ENCODE measurements at places on chromosomes 6 and 20. TPM values are rescaled to one million over a fixed set of nuclear protein-coding genes. Genes with fewer than 3 reads are reported as not detected.

- peak overlapping the region; percentile 84 for H3K27ac ChIP-seq
- H3K4me3 ChIP-seq: peak overlapping the region; percentile 30
- H3K27me3 ChIP-seq: no peaks in the 10 kb centered on the region
- peaks cover 23% of the 10 kb centered on the region for H3K36me3 ChIP-seq
Observed at GRCh38 chr6:147322299-147323162, 118.3 kb downstream of the STXBP5 start.

DNA sequence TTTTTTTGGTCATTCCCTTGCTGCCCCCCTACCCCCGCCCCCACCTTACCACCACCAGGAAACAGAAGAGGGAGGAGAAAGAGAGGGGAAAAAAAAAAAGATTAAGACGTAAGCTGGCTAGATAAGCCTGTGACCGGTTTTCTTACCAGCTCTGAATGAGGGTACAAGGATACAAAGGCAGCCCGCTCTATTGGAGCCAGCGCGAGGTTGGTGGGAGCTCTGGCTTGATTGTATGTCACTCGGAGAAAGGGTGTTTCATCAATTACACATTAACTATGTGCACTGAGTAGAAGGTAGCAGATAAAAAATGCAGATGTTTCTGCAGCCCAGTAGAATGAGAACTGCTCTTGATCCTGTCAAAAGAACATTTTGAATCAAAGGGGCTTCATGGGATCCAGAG is 28.6 kb upstream of the OLIG3 start:
- H3K4me3 ChIP-seq: no peak overlapping the region
- peaks cover 45% of the 10 kb centered on the region for H3K27me3 ChIP-seq
- H3K4me1 ChIP-seq: peaks cover 2% of the 10 kb centered on the region
- H3K27ac ChIP-seq: no peak overlapping the region
- peaks cover 8% of the 10 kb centered on the region for H3K36me3 ChIP-seq
- DNase-seq: no peak

The CFAP61 gene
- total RNA-seq: not detected

- DNase-seq: no peak
- no peak overlapping the region for H3K4me3 ChIP-seq
- peaks cover 4% of the 10 kb centered on the region for H3K4me1 ChIP-seq
- H3K27ac ChIP-seq: no peak overlapping the region
- no peaks in the 10 kb centered on the region for H3K36me3 ChIP-seq
Observed at GRCh38 chr6:360349-360748, 31.2 kb upstream of the IRF4 start.

The DCBLD1 gene
- 3.7 TPM for total RNA-seq
